C1 segment of cervical spinal cord (tissue), 14 donors: ENCODE measurements at places on chromosomes 1 and 21.

DNA sequence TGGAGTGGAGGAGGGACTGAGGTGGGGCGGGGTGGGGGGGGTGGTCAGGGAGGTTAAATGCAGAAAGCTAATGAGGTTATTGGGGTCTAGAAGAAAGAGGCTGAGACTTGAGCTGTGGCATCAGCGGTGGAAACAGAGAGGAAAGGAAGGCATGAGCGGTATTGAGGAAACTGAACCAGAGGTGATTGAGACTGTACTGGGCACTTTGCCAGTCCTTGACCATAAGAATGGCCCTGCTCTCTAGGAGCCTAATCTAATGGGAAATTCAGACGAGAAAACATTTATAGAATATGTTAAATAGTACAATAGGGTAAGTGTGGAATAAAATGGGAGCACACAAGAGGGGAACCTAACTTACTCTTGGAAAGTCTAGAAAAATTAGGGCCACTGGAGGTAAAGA, 23.7 kb downstream of the SLC44A3 start:
- no peak for DNase-seq

- no peak for DNase-seq
Measured at GRCh38 chr1:5913876-5914275, 78.3 kb downstream of the NPHP4 start.

- no peak for DNase-seq
Measured at GRCh38 chr1:14685078-14685477, 86.6 kb downstream of the KAZN start.

DNA sequence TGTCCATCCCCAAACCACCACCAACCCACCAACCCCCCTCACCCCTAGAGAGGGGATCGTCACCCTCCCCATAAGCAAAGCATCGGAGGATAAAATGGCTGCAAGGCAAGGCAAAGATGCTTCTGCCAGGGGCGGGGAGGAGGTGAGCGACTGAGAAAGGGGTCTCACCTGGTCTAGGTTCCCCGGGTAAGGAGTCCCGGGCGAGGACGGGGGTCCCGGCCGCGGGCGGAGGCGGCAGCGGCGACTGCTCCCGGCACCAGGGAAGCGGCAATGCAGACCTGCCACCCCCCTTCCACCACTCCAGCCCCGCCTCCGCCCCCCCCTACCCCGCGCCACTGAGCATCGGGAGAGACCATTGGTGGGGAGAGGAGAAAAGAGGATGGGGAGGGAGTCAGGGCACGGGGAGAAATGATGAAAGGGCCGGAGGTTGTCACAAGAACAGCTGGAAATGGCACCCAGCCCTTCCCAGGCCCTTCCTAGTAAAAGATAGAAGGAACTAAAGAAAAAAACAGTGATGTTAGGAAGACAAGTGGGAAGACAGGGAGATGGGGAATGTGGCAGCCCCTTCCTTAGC, at the start of gene SV2A:
SV2A (minus strand) TSS at position 274 of the 574 bp plus-strand sequence. CDS start 4,004 bp downstream, outside the sequence.
- DNase-seq, result peak; percentile 38

DNA sequence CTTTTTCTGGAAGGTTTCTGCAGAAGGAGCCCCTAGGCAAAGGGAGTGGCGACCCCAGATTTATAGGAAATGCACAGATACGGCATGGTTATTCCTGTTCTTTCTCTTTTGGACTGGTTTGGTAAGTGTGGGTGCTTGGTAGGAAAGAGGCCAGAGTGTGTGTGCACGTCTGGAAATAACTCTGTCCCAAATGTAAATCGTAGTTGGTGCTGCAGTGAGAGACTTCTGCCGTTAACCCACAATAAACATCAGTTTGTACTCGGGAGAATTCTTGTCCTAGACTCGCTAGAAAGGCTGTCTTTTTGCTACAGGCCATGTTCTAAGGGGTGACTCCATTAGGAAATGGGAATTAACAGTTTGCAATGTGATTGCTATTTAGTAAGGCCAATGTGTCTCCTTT, 779 bp downstream of the SLC44A3 start:
- DNase-seq, result no peak

DNA sequence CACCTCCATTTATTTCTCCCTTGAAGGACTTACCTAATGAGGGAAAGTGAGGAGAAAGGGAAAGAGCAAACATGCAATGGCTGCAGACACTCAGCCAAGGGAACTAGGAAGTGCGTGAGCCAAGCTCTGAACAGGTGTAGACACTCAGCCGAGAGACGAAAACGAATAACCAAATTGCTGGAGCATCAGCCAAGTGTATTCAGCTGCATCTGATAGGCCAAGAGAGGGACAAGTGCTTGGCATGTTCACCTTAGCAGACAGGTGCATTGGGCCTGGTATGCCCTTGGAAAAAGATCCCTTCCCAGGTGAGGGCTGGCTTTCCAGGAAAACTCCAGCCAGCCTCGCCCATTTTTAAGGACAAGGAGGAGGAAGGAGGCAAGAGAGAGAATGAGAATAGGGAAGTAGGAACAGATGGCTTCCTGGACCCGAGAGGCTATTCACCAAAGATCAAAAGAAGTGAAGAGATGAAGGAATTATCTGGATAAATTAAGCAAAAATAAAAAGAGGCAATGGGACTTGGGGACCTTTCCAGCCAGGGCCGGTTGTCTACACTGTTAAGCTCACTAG, 184.7 kb downstream of the TOMM20 start:
- DNase-seq, result no peak

DNA sequence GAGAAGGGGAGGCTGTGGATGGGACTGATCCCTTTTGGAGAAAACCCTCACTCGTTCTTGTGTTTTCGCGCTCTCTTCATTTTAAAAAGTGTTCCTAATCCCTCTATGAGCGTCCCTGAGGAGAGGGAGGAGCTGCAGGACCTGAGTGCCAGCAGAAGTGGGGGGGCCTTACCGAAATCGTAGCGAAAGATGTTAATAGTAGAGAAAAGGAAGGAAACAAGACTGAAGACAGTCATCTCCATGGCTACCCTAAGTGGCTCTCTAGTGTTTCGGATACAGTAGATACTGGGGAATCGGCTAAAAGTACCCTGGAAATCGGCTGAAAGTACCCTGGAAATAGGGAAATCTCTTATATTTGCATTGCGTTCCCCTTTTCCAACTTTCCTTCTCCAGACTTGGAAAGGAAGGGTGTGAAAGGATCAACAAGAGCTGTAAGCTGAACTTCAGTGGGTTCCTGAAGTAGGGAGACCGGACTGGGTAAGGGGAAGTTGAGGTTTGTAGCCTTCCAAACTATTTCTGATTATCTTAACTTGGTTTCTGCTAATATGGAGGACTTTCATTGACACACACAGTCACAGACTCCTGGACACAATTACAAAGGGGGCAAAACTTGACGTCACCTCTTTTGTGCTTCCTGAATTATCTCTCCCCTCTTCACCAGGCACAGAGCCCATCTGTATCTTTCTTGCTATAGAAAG, 486 bp upstream of the DSTYK start:
- no peak for DNase-seq

- no peak for DNase-seq
Measured at GRCh38 chr1:117389284-117389683, 22.0 kb downstream of the MAN1A2 start.
